ENCODE measurements at places on chromosomes 1 and 21.

GRCh38 chr1:168628807-168629206 lies 52.4 kb downstream of the XCL1 start:
- peak; percentile 62 for DNase-seq

- DNase-seq: no peak
These were observed 574.1 kb downstream of the PTPRU start for GRCh38 chr1:29810121-29811120.

GRCh38 chr21:31501926-31502325 lies 157.6 kb upstream of the SOD1 start:
- peak; percentile 33 for DNase-seq

GRCh38 chr1:51097171-51097570 lies 4.9 kb upstream of the C1orf185 start:
- DNase-seq: no peak

DNA sequence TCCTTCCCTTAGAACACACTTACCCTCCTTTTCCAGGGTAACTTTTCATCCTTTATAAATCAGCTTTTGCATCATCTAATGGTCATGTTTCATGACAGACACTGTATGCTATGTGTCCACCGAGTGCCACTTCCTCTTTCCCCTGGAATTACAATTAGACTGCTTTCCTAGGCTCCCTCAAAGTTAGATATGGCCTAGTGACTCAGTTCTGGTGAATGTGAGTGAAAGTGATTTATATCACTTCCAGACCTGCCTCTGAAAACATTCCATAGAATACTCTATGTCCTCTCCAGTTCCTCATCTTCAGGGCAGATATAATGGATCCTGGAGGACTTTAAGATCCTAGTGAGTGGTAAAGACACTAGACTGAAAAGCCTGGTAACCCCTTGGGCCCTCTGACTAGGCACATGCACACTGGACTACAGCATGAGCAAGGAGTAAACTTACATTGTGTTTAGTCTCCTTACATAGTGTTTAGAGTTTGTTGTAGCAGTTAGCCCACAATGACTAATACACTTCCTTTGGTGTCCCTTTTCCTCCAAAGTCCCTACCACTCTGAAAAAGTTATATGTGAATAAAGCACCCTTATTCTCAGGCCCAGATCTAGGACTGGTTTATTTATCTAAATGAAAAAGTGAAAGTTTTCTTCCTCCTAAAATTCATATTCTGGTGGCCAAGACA lies 59.3 kb downstream of the GPR88 start:
- peak; percentile 29 for DNase-seq

- DNase-seq: no peak
These were observed 59.6 kb downstream of the CAMK2N1 start for GRCh38 chr1:20426371-20426770.

- DNase-seq: no peak
These were observed 2.7 kb upstream of the F5 start for GRCh38 chr1:169588785-169589485.

- DNase-seq: no peak
These were observed 24.5 kb upstream of the CCN1 start for GRCh38 chr1:85555867-85556573.

DNA sequence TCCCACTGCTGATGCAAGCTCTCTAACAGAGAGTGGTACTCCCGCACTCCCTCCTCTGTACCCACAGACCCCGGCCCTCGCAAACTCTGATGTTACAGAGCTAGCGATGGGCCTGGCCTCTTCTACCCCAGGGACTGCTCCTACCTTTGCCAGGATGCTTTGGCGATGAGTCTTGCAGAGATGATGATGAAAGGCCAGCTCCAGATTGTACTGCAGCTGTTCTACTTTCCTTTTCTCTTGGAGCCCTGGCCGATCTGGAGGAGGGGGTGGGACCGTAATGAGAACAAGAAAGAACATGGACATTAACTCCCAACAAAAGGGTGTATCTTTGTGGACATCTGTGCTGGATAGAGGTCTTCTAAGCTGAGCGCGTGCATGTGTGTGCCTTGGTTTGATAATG lies 6.0 kb upstream of the LINGO4 start:
- no peak for DNase-seq

GRCh38 chr1:234934611-234935033 lies 194.0 kb downstream of the TOMM20 start:
- no peak for DNase-seq

- no peak for DNase-seq
These were observed 22.2 kb downstream of the UBE2T start for GRCh38 chr1:202319381-202320080.

- no peak for DNase-seq
These were observed 103.0 kb downstream of the SSBP3 start for GRCh38 chr1:54302951-54303843.

DNA sequence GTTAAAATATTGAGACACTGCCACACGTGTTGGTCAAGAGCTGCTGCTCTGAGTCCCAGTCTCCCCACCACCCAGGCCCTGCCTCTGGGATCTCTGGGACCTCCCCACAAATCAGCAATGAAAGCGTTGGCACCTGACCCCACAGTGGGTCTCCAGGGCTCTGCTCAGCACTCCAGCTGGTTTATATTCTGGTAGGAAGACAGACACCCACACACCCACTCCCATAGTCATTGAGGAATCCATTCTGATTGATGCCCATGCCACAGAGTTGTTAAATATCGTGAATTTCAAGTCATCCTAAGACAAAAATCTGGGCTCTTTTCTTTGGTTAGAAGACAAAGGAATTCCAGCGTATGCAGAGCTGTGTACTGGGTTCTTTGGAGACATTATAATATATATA lies 91.6 kb downstream of the KIF26B start:
- no peak for DNase-seq

- no peak for DNase-seq
These were observed 525.1 kb downstream of the LMO4 start for GRCh38 chr1:87853576-87854351.

GRCh38 chr1:2530513-2531361 lies 674 bp upstream of the HES5 start:
- DNase-seq: no peak

DNA sequence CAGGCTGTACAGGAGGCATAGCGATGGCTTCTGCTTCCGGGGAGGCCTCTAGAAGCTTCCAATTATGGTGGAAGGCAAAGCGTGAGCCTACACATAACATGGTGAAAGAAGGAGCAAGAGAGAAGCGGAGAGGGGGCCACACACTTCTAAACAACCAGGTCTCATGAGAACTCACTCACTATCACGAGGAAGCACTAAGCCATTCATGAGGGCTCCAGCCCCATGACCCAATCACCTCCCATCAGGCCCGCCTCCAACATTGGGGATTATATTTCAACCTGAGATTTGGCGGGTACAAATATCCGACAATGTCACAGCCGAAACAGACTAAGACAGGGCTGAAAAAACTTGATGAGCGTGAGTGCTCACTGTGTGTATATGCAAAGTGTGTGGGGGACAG lies 89.3 kb upstream of the CNIH3 start:
- no peak for DNase-seq

DNA sequence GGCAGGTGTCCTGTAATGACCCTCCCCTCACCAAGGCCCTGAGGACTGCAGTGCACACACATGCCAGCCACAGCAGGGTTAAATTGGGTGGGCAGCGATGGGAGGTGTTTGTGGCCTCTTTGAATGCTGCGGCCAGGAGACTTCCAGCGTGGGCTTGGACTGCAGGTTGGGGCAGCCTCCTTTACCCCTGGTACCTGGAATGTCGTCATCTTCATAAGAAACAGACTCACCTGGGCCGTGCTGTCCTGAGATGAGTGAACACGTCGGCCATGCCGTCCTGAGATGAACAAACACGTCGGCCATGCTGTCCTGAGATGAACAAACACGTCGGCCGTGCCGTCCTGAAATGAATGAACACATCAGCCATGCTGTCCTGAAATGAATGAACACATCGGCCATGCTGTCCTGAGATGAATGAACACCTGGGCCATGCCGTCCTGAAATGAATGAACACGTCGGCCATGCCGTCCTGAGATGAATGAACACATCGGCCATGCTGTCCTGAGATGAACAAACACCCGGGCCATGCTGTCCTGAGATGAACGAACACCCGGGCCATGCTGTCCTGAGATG lies 50.1 kb upstream of the COL6A1 start:
- no peak for DNase-seq

GRCh38 chr1:217983051-217983375 lies 302.1 kb upstream of the RRP15 start:
- no peak for DNase-seq

GRCh38 chr1:156126630-156127534 lies 12.4 kb downstream of the LMNA start:
- DNase-seq: peak; percentile 84

GRCh38 chr1:217211486-217211885 lies 419.4 kb downstream of the GPATCH2 start:
- DNase-seq: no peak

- no peak for DNase-seq
These were observed 18.1 kb upstream of the SNX27 start for GRCh38 chr1:151593730-151594129.

GRCh38 chr21:45590726-45591618 lies 48.7 kb upstream of the SLC19A1 start:
- DNase-seq: peak; percentile 6

GRCh38 chr1:72804541-72804940 lies 522.2 kb upstream of the NEGR1 start:
- no peak for DNase-seq

DNA sequence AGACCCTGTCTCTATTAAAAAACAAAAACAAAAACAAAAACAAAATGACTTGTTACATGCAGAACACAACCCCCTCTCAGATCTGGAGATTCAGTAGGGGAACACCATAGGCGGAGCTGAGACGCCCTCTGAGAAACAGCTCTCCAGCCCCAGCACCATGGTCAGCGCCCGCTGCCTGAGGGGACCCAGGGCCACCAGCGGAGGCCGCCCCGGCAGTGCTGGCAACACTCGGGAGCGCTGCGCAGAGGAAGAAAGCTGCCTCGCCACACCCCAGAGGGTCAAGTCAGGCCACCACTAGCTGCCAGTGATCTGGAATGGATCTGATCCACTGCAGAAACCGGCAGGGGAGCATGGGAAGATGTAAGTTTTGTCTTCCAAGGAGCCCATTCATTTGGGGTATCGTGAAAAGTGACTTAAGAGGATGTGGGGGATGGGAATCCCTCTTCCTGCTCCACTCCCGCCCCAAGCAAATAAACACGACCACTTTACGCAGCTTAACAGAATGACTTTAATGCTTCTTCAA lies 3.1 kb downstream of the ACTA1 start:
- peak; percentile 27 for DNase-seq

GRCh38 chr1:47262787-47263413 lies 30.9 kb upstream of the TAL1 start:
- DNase-seq: peak; percentile 40

- DNase-seq: no peak
These were observed 17.3 kb upstream of the PPT1 start for GRCh38 chr1:40114400-40114799.

DNA sequence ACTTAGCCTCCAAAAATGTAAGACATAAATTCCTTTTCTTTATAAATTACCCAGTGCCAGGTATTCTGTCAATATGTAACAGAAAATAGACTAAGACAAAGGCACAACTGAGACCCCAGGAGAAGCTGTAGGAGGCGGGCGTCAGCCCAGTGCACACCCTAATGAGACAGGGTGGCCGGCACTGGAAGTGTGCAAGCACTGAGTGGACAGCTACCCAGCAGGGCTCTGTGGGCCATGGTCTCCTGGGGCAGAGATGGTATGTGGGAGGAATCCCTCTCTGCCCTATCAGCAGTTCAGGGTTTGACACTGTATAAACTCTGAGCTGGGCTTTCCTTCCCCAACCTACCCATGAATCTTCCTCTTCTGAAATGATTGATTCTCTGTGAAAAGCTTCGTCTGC lies 139.5 kb downstream of the GLIS1 start:
- no peak for DNase-seq

GRCh38 chr1:68043443-68044090 lies 6.9 kb downstream of the DIRAS3 start:
- DNase-seq: no peak

- DNase-seq: no peak
These were observed 39.6 kb downstream of the FRRS1 start for GRCh38 chr1:99726818-99727217.

GRCh38 chr1:213415691-213416380 lies 364.8 kb downstream of the RPS6KC1 start:
- no peak for DNase-seq

DNA sequence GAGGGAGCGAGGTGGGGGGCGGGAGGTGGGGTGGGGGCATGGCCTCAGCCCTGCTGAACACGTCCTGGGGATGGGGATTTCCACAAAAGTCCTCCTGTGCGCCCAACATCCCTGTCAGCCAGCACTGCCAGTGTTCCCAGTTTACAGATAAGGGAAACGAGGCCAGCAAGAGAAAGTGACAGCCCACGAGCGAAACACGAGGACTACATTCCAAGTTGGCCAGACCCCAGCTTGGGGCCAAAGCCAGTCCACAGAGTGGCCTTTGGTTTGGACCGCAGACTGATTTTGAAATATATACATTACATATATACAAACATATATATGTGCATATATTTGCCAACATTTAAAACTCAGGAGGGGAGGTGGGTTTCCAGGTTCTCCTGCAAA lies 5.0 kb downstream of the FBXO2 start:
- no peak for DNase-seq

- no peak for DNase-seq
These were observed 43.2 kb downstream of the HHAT start for GRCh38 chr1:210371916-210372315.

- no peak for DNase-seq
These were observed 9.4 kb downstream of the USP48 start for GRCh38 chr1:21773585-21773984.

DNA sequence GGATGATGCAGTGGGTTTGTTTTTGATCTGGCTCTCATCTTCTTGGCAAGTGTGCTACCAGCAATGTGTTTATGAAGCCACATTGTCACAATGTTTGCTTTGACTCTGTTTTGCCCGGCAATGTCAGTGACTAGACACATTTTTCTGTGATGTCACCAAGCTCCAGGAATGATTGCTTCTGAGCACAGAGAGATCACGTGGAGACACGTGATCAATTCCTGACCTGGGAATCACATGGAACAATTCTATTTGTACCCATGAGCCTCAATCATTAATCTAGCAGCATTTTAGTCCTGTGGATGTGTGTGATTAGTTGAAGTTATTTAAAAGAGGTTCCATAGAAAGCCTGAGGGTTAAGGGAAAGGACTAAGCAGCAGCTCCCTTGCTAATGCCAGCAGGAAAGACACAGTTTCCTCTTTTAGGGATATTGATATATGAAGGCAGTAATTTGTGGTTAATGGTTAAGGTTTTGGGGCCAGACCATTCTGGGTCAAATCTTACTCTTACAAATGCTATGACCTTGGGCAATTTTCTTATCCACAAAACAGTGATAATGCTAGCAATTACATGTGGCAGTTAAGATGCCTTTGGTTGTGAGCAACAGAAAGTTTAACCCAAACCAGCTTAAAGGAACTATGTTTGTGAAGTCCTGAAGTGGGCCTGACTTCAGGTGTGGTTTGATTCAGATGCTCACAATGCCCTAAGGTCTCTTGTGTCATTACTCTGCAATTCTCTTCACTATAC lies 59.0 kb downstream of the FASLG start:
- DNase-seq: no peak

- peak; percentile 51 for DNase-seq
These were observed 357.9 kb upstream of the USP24 start for GRCh38 chr1:55572878-55573734.

GRCh38 chr1:41788427-41788826 lies 130.3 kb downstream of the HIVEP3 start:
- no peak for DNase-seq

- no peak for DNase-seq
These were observed 121.3 kb downstream of the CDC7 start for GRCh38 chr1:91621907-91622306.
